Stimulated activated CD8-positive, alpha-beta memory T cell treated with anti-CD3 and anti-CD28 coated beads, Interleukin-4, amount 100 ng/mL, for 48 hours (primary cell): ENCODE measurements at places on chromosomes 16 and 17.
A peak's percentile ranks its signal among the peaks of the same experiment; 100 is the strongest.

DNA sequence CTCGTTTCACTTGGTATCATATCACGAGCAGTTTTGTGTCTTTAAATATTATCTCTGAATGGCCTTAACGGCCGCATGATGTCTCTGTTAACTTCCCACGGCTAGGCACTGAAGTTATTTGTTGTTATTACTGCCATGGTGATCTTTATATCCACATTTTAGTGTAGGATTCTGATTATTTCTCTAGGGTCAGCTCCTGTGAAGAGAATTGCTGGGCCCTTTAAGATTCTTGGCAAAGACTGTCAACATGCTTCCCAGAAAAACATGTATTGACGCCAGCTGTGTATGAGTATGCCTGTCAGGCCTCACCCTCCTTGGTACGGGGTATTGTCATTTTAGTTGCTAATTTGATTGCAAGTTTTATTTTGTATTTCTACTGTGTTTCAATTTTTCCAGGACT, 263.5 kb downstream of the SNX29 start:
- DNase-seq: no peak

GRCh38 chr16:22813948-22814710, at the start of gene HS3ST2:
HS3ST2 (plus strand) TSS chr16:22814162; CDS start chr16:22814611, 449 bp downstream.
- no peak for DNase-seq

- DNase-seq: peak; percentile 91
Measured at GRCh38 chr16:711548-712320, 3.2 kb upstream of the METRN start.

- DNase-seq: no peak
Measured at GRCh38 chr17:48139944-48140343, 32.4 kb downstream of the SNX11 start.

DNA sequence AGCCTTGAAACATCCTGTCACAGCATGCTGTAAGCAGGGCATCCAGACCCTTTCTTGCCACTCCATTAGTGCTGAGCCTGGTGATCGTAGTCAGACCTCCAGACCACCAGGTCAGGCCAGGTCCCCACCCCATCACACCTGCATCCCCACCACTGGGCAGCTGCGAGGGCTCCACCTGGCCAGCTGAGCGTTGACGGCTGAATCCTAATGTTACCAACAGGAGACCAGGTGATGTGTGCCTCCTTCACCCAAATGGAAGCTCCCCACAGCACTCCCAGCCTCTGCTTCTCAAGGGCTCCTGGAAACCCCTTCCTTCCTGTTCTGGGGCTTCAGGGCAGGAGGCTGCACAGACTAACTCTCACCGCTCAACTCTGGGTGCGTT, 189.4 kb downstream of the C16orf95 start:
- no peak for DNase-seq

DNA sequence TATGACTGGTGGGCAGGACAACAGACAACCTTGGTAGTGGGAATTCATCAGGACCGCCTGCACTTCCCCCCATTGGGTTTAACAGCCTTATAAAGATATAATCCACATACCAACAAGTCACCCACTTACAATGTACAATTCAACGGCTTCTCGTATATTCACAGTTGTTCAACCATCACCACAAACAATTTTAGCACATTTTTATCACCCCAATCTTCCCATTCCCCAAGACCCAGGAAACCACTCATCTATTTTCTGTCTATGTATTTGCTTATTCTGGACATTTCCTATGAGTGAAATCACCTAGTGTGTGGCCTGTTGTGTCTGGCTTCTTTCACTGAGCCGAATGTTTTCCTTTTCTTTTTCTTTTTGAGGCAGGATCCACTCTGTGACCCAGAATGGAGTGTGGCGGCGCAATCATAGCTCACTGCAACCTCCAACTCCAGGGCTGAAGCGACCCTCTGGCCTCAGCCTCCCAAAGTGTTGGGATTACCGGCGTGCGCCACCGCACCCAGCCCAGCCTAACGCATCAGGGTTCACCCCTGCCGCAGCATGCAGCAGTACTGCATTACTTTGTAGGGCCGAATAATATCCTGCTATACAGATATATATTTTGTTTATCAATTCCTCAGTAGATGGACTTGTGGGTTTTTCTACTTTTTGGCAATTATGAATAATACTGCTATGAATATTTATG, 10.9 kb downstream of the ANKS3 start:
- no peak for DNase-seq

- no peak for DNase-seq
Measured at GRCh38 chr16:20749474-20749873, 7.9 kb upstream of the THUMPD1 start.

DNA sequence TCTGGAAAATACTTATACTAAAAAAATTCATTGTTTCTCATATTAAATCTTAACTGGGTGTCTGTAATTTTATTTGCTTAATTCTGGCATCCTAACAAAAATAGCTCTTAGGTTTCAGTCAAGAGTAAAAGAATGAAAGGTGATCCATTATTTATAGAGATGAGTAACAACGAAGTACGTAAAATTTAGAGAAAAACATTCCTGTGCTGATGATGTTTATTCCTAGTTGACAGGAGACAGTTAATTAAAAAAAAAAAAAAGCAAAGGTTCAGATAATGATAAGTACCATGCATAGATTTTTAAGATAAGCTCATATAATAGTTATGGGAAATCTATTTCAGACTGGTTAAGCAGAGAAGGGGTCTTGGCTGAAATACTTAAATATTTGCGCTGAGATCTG, 50.8 kb downstream of the ABCA9 start:
- DNase-seq: no peak

- no peak for DNase-seq
Measured at GRCh38 chr16:50281391-50282009, 15.1 kb downstream of the ADCY7 start.

GRCh38 chr16:87571868-87572244, 30.5 kb upstream of the JPH3 start:
- no peak for DNase-seq

GRCh38 chr16:14232106-14232864, 161.2 kb downstream of the MRTFB start:
- no peak for DNase-seq

GRCh38 chr16:83952587-83952939, 477 bp upstream of the OSGIN1 start:
- no peak for DNase-seq

DNA sequence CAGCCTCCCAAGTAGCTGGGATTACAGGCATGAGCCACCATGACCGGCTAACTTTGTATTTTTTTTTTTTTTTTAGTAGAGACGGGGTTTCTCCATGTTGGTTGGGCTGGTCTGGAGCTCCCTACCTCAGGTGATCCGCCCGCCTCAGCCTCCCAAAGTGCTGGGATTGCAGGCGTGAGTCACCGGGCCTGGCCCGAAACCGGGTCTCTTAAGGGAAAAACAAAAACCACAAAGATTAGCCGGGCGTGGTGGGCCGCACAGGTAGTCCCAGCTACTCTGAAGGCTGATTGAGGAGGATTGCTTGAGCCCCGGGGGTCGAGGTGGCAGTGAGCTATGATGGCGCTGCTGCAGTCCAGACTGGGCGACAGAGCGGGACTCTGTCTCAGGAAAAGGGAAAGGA, 19.9 kb upstream of the RBL2 start:
- DNase-seq: no peak

GRCh38 chr16:73026754-73027684, 20.9 kb downstream of the ZFHX3 start:
- DNase-seq: no peak

DNA sequence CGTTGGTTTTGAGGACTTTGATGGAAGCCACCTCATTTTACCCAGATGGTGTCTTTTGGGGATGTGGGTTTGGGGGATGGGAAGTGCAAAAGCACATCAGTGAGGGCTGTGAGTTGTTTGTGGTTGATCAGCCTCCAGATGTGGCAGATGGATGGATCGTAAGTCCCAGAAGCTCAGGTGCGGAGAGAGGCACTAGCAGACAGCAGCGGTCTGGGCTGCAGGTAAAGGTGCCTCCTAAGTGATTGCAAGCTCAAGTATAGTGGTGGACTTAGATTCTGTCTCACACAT, 18.0 kb downstream of the HS3ST3B1 start:
- no peak for DNase-seq

DNA sequence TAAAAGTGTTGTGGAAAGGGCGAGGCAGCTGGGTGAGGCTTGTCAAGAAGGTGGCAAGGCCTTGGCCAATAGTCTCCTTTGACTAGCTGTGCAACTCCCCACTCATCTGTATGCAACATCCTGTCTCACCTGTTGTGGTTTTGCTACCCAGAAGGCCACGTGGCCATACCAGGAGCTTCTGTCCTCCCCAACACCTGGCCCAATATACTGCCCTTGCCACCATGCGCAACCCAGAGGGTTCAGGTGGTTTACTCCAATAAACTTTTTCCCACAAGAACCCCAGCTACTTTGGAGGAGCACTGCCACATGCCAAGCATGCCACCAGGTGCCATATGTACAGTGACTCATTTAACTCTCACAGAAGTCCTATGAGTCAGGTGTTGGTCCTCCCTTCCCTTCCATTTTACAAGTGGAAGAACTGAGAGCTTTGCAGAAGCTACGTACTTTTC, 10.2 kb downstream of the MYO19 start:
- DNase-seq: no peak

DNA sequence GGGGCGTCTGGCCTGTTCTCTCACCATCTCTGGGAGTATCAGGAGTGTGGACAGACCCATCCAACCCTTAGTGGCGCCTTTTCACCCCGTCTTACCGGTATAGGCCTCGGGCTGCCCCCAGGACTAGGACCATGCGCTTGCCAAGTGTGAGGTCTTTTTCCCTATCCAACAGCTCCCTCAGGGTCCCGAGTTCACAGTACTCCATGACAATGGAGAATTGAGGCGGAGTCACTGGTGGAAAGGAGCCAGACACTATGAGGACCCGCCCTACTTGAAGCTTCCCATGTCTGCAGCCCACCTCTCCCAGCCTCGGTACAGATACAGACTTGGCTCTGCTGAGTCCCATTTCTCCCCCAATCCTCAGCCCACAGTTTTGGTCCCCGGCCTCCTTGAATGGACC, 15.9 kb upstream of the RFWD3 start:
- DNase-seq: no peak

DNA sequence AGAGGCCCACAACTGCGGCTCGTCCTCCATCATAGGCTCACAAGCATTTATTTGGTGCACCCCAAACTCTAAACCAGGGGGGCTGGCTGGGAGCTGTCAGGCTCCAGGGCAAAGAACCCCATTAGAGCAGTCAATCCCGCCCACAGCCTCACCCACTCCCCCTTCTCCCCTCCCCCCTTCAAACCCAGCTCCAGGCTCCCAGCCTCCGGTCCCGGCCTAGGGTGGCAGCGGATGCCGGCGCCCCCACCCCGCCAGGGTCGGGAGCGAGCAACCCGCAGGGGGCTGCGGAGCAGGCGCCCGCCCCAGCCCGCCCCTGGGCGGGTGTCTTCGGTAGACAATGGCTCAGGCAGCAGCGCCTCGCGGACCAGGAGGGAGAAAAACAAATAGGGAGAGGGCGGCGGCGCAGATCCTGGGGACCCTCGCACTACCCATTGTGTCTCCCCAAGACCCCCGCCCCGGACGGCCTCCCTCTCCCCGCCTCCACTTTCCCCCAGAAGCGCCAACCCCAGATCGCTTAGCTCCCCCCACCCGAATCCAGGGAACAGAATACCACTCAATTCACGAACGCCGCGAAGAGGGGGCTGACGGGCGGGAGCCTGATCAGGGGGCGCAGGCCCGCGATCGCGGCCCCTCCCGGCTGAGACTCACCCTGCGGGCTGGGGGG, 572 bp downstream of the FAM171A2 start:
- DNase-seq: no peak

DNA sequence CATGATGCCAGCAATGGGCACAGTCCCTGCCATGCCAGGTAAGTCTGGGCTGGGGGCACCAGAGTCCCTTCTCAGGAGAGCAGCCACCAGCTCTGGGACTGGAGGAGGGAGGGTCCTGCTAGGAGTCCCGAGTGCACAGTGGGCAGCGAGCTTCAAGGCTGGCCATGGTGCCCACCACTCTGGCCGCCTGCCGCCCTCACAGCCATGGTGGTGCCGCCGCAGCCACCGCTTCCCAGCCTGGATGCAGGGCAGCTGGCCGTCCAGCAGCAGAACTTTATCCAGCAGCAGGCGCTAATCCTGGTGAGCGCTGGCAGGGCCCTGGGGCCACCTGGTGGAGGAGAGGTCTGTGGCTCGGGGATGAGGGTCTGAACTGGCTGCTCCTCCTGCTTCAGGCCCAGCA, 17.9 kb upstream of the SMIM5 start:
- no peak for DNase-seq

- DNase-seq: no peak
Measured at GRCh38 chr16:11734653-11735043, 8.0 kb downstream of the TXNDC11 start.

- peak; percentile 67 for DNase-seq
Measured at GRCh38 chr17:58336456-58337209, 8.0 kb upstream of the TSPOAP1 start.

DNA sequence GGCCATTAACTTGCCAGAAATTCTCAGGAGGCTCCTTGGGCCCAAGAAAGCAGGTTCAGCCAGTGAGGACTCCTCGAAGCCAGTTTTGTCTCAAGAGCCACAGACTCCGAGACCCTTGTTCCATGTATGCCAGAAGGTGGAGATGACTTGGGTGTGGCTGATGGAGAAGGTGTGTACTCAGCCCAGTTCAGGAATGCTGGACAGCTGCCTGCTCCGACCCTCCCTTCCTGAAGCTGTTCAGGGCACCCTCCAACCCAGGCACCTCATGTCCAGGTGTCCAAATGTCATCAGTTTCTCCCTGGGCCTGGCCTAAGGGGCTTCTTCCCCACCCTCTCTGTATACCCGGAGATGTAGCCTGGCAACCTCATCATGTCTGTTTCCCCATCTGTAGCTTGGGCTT, 40.2 kb downstream of the NOG start:
- DNase-seq: no peak

DNA sequence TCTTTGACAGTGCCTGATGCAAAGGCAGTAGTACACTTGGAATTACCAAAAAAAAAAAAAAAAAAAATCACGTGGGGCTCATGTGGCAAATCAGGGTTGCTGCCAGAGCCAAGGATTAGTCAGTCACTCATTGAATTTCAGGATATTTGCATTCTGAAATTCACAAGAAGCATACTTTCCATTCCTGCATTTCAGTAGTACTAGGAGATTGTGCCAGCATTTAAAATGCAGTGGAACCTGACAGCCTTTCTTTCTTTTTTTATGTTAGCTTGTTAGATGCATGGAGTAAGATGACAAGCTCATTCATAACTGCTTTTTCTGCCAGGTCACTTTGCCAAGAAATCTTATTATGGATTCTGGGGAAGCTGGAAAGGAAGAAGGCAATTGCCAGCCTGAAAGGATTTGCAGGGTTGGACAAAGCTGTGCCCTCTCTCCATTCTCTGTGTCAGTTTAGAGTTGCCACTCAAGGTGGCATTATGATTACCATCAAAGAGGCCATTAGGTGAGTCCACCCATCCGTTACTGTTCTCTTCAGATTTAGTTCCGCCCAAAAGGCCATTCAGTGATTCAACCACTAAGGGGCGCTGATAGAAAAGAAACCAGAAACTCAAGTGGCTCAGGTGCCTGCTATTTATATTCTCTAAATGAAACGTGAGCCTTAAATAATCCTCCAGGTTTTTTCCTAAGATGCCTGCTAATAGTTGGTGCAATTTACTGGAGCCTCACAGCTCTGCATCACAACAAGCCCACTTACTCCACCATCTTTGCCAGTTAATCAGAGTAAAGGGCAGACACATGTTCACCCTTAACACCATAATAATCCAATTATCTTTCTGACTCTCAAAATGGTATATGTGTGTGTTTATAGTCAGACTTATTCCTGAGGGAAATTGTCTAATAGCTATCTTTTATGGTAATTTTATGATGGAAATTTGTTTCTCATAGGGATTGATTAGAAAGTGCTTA, 59.0 kb downstream of the TANGO6 start:
- DNase-seq: no peak

GRCh38 chr16:51818342-51818944, 667.4 kb upstream of the SALL1 start:
- DNase-seq: peak; percentile 42
